Astrocyte (in vitro differentiated cells and primary cell): ENCODE measurements at places on chromosomes 12 and 14. TPM values are rescaled to one million over a fixed set of nuclear protein-coding genes. Genes with fewer than 3 reads are reported as not detected.

The COCH gene
- total RNA-seq, result 0.79 and 0.87 TPM in 2 replicates

GRCh38 chr12:124786061-124786964, 77.4 kb downstream of the SCARB1 start:
- no peaks in the 10 kb centered on the region for H3K27me3 ChIP-seq
- no peaks in the 10 kb centered on the region for H3K36me3 ChIP-seq
- peaks cover 3% of the 10 kb centered on the region for H3K4me1 ChIP-seq
- peak overlapping the region; percentile 22 for H3K27ac ChIP-seq
- peak; percentile 82 for DNase-seq
- peak overlapping the region; percentile 66 for H3K4me3 ChIP-seq

The MANSC1 gene
- 2.5 and 2.9 TPM in 2 replicates for total RNA-seq

The GLT1D1 gene
- total RNA-seq, result 0.14 and 0.16 TPM in 2 replicates

DNA sequence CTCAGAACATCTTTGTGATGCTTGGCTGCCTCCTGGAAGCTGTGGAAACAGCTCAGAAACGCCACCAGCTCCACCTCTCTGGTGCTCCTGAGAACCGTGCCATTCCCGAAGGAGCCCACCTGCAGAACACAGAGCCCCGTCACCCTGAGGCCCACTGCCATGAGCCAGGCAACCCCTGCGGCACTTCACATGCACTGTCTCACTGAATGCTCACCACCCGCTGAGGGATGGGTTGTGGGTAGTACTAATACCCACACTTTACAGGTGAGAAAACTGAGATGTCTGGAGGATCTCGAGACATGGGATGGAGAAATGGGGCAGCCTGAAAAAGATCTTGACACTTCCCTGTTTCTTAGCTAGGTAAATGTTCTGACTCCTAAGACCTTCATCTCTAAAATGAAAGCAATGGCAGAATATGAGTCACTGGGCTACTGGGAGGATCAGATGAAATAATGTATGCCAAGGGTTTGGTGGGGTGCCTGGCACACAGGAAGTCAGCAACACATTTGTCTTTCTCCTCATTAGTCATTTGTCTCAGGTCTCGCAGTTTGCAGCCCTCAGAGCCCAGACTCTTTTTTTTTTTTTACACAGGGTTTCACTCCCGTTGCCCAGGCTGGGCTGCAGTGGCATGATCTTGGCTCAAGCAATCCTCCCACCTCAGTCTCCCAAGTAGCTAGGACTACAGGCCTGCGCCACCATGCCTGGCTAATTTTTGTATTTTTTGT, 5.3 kb downstream of the OASL start:
- H3K27me3 ChIP-seq, result no peaks in the 10 kb centered on the region
- no peak overlapping the region for H3K27ac ChIP-seq
- no peak overlapping the region for H3K4me3 ChIP-seq
- peaks cover 6% of the 10 kb centered on the region for H3K4me1 ChIP-seq

- no peaks in the 10 kb centered on the region for H3K36me3 ChIP-seq
- H3K27ac ChIP-seq, result no peak overlapping the region
- no peaks in the 10 kb centered on the region for H3K27me3 ChIP-seq
- no peak overlapping the region for H3K4me3 ChIP-seq
- DNase-seq, result no peak
- H3K4me1 ChIP-seq, result no peaks in the 10 kb centered on the region
These were observed 63.8 kb downstream of the FAR2 start for GRCh38 chr12:29212682-29213403.

GRCh38 chr14:34170882-34171281, 220.0 kb upstream of the EGLN3 start:
- H3K27me3 ChIP-seq, result peaks cover 10% of the 10 kb centered on the region
- no peak for DNase-seq
- no peak overlapping the region for H3K27ac ChIP-seq

DNA sequence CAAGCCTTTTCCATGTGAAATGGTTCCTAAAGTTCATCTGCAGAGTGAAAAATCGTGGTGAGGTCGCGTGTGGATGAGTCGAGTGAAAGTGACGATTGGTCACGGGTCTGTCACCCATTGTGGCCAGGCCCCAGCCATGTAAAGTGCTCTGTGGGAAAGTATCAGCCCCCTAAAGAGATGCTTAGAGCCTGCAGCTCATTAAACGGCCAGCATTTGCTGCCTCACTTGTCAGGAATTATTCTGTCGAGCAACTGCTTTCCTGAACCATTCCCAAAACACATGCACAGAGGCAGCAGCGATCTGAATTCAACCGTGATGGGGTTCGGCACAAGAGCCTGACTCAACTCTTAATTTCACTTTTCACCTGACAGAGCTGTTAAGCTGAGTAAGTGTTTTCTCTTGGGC, 16.0 kb downstream of the DBX2 start:
- H3K36me3 ChIP-seq, result no peaks in the 10 kb centered on the region
- H3K4me3 ChIP-seq, result no peak overlapping the region
- H3K27ac ChIP-seq, result no peak overlapping the region
- H3K27me3 ChIP-seq, result peaks cover 3% of the 10 kb centered on the region
- no peaks in the 10 kb centered on the region for H3K4me1 ChIP-seq
- no peak for DNase-seq

- H3K4me3 ChIP-seq, result no peak overlapping the region
- no peaks in the 10 kb centered on the region for H3K36me3 ChIP-seq
- no peak overlapping the region for H3K27ac ChIP-seq
- no peaks in the 10 kb centered on the region for H3K4me1 ChIP-seq
- no peaks in the 10 kb centered on the region for H3K27me3 ChIP-seq
- peak; percentile 25 for DNase-seq
These were observed 239.7 kb downstream of the BCAT1 start for GRCh38 chr12:24709216-24709615.
